ENCODE measurements at places on chromosomes 1 and 21. TPM values are rescaled to one million over a fixed set of nuclear protein-coding genes. Genes with fewer than 3 reads are reported as not detected.

Gene ATP1A2
- total RNA-seq, result 32.6 TPM

Gene BGLAP
- total RNA-seq, result 0.40 TPM

Gene DTL
- 8.1 TPM for total RNA-seq

Gene ATP6V1G3
- not detected for total RNA-seq

Gene HSPB7
- total RNA-seq, result 1.1 TPM

Gene TCHH
- total RNA-seq, result 0.44 TPM

Gene LCE2A
- not detected for total RNA-seq

Gene WNT2B
- total RNA-seq, result 11.5 TPM

Gene DIO1
- not detected for total RNA-seq

Gene CRABP2
- total RNA-seq, result 505 TPM

Gene OR2L3
- not detected for total RNA-seq

Gene MAN1C1
- 0.91 TPM for total RNA-seq

Gene AJAP1
- 1.7 TPM for total RNA-seq

Gene DOCK7
- total RNA-seq, result 20.6 TPM

Gene C8B
- total RNA-seq, result 0.30 TPM

All from esophagus squamous epithelium (tissue), 5 donors.